HAP-1 (cell line): ENCODE measurements at places on chromosomes 16 and 17.

DNA sequence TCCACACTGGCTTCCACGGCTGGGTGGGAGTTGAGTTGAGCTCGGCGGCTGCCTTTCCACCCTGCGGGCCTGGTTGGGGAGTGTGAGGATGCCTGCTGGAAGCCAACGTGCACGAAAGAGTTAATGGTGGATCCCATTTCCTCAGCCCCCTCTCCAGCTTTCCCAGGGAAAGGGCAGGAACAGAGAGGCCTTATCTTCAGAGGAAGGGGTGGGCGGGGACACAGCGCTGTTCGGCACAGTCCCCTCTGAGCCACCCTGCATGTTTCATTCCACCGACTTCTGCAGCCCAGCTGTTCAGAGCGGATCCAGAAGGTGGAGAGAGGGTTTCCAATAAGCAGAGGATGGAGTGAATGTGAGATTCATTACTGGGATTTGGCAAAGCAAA is 295.3 kb downstream of the SEC14L1 start:
- DNase-seq, result no peak

- no peak for DNase-seq
These were observed 80.7 kb downstream of the RAB11FIP4 start for GRCh38 chr17:31472137-31472536.

DNA sequence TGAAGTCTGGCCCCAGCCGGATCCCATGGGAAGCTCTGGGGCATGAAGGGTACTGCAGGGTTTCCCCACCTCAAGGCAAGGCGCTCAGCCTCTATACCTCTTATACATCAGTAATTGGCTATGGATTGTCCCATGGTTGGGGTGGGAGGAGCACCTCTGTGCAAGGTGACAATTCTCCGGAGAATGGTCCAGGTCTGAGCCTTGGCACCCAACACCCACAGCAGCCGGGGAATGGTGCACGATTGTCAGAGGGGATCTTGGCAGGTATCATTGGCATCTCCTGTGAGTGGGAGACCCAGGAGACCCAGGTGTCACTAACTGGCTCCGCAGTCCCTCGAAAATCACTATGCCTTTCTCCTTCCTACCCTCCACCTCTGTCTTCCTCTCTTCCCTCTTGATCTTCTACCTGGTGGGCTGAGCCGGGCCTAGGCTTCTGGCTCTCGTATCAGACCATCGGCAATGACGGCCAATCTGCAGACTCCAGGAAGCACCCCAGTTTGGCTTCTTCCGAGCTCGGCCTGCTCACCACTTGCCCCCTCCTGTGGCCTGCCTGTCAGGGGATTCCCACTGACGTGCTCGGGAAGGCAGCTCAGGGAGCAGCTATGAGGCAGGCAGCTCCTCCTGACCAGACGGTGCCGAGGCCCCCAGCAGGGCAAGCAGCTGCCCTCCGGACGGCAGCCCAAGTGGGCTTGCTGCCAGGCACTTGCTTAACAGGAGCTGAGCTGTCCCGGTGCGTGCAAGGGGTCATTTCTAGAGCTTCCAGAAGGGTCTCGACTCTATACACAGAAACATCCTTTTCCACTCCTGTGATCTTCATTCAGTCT is 10.0 kb upstream of the CALB2 start:
- no peak for DNase-seq

DNA sequence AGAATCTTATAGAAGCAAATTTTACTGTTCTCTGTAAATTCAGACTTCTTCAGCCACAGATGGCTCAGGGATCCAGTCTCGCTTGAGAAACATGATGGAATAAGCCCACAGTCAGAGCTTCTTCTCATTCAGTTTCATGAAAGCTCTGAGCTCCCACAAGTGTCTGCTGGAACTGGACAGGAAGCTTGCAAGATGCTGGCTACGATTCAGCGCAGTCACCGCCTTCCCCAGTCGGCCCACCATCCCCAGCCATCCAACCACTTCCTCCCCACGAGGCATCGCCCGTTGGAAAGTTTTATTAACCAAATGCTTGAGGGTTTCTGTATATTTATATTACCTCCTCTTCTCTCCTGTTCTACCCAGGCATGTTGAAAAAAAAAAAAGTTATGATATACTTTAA is 171.7 kb downstream of the ZFHX3 start:
- DNase-seq, result no peak

DNA sequence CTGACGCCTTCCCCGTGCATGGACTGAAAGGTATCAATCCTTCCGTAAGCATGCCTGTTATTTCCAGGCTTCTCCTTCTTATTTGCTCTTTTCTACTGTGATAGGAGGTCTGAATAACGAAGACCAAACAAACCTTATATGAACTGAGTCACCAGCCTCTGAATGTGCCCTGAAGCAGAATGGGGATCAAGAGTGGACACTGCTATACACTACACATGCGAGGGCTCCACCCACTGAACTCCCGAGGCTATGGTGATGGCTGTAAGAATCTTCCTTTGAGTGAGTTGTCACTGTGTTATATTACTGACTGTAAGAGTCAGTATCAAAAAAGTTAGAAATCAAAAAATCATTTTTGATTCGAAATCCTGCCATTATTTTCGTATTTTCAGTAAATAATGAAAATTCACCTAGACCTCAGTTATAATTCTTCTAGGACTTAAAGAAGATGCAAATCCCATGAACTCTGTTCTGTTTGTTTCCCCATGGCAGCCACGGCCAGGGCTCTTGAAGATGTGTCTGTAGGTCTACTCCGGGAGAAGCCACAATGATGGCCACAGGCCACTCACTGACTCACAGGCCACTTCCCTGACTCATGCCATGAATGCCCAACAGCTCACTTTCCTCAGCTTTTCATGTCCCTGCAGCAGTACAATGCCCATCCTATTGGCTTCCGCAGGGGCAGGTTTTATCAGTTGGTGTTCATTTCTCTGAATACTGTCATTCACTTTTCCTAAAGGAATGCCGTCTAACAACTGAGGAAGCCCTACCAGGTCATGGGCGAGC is 54.7 kb downstream of the ZZEF1 start:
- DNase-seq, result no peak

DNA sequence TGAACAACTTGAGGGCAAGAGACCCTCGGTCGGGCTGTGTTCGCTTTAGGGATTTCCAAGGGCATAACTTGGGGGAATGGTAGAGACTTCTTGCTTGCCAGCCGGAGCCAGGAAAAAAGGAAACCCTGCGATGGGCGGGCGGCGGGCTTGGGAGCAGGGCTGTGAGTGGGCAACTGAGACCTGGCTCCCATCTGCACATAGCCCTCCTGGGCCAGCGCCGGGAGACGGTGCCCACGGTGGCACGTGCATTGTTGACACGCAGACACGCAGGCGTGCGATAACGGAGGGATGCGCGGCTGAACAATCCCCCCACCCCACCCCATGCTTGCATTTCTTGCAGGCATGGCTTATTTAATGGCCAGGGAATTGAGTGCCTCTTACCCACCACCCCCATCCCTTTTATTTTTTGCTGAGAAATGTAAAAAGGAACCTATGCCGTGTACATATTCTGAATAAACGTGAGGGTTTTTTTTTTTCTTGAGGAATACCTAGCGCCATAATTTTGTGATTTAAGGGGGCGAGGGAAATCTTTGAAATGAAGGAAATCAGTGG is 17.1 kb upstream of the ZFHX3 start:
- DNase-seq, result no peak

DNA sequence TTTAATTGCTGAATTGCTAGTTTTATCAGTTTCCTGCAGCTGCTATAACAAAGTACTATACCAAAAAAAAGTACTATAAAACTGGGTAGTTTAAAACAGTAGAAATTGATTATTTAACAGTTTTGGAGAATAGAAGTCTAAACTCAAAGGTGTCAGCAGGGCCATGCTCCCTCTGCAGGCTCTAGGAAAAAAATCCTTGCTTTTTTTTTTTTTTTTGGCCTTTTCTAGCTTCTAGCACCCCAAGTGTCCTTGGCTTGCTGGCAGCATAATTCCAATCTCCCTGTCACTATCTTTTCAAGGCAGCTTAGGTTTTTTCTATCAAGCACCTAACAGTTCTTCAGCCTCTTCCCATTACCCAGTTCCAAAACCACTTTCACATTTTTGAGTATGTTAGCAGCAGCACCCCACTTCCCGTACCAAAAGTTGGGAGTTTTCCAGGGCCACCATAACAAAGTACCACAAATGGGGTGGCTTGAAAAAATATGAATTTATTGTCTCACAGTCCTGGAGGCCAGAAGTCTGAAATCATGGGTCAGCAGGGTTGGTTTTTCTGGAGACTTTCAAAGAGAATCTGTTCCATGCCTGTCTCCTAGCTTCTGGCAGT is 37.4 kb downstream of the BPTF start:
- DNase-seq, result no peak

GRCh38 chr17:34285286-34285792 is at the start of gene CCL11:
Gene CCL11, plus strand, starts transcription at chr17:34285742. Its CDS starts 67 bp downstream, at chr17:34285809.
- no peak for DNase-seq

GRCh38 chr16:20868890-20869289 is 31.3 kb downstream of the DCUN1D3 start:
- DNase-seq, result no peak

- DNase-seq, result no peak
These were observed 64.5 kb downstream of the ASIC2 start for GRCh38 chr17:33228548-33228947.

- DNase-seq, result no peak
These were observed 223.0 kb downstream of the NTN1 start for GRCh38 chr17:9244066-9245052.

GRCh38 chr17:80729761-80730160 is 185.1 kb downstream of the RPTOR start:
- DNase-seq, result no peak

GRCh38 chr17:30520436-30520835 is 43.2 kb downstream of the GOSR1 start:
- DNase-seq, result no peak

GRCh38 chr17:59431601-59432000 is 100.1 kb downstream of the YPEL2 start:
- DNase-seq, result no peak

- DNase-seq, result peak; percentile 83
These were observed at the start of gene NATD1 for GRCh38 chr17:21252796-21253645. Gene NATD1, minus strand, starts transcription at chr17:21253410. Its CDS starts 146 bp downstream, at chr17:21253264.

GRCh38 chr17:67443931-67444595 is 67.0 kb downstream of the PITPNC1 start:
- DNase-seq, result peak; percentile 55

- no peak for DNase-seq
These were observed 591 bp upstream of the TNFSF13 start for GRCh38 chr17:7557775-7558543.

DNA sequence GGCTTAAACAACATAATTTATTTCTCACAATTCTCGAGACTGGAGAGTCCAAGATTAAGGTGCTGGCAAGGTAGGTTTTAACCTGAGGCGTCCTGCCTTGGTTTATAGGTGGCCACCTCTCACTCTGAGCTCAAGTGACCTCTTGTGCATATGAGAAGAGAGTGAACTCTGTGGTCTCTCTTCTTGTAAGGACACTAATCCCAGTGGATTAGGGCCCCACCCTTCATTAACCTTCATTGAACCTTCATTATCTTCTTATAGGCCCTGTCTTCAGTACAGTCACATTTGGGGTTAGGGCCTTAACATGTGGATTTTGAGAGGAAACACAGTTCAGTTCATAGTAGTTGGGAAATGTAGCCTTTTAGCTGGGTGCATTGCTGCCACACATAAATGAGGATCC is 57.1 kb downstream of the MAP2K4 start:
- DNase-seq, result no peak

- no peak for DNase-seq
These were observed at the start of gene ZG16 for GRCh38 chr16:29777576-29778350. Gene ZG16, plus strand, starts transcription at chr16:29778256. Its CDS starts 1,011 bp downstream, at chr16:29779267.

DNA sequence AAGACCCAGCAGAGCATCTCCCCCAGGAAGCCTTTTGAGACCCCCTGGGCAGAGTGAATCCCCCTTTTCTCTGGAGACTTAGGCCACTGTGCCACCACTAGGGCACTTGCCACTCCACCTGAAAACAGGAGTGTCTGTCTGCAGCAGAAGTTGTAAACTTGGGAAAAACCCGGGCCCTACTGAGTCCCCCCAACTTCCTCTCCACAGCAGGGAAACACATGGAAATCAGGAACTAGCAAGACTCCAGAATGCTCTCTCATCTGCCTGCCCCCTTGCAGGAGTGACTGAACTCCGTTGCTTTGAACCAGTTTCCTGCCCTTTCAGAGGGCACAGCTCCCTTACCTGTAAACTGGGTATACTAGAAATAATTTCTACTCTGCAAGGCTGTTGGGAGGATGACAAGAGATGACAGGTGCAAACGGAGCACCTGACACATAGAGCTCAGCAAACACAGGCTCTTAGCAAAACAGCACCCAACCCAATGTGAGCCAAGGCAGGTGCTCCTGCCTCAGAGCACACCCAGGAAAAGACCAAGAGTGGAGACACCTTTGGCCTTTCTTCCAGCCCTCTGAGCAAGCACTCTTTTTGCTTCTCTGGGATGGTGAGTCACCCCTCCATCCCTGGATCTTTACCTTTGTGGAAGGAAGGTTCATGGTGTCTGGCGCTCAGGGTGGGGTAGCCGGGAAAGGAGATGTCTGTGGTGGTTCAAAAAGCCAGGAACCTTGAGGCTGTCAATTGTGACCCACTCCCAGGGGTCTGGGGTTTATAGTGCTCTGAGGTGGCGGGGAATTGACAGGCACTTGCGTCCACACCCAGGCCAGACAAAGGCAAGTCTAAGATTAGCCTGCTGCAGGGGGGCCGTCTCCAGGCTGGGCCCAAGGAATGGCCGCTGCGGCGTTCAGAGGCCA is at the start of gene HCRT:
Gene HCRT (minus strand): TSS at position 740 of the 908 bp plus-strand sequence. CDS start 87 bp downstream, at position 653.
- no peak for DNase-seq

DNA sequence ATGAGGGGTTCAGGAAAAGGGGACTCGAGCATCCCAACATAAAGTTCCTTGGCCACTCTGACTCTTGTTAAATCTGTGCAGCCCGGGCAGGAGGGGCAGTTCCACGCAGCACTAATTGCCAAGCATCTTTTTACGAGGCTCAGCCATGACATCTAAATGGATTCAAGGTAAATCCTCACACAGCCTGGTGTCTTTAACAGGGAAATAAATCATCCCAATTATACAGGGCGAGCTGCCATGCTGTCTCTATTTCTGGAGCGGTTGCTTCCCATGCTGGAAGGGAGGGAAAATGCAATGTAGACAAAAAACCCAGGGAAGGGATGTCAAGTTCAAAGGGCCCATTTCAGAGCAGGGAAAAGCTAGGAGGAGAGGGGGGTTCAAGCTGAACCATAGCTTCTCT is 110.0 kb downstream of the GAS7 start:
- DNase-seq, result no peak

DNA sequence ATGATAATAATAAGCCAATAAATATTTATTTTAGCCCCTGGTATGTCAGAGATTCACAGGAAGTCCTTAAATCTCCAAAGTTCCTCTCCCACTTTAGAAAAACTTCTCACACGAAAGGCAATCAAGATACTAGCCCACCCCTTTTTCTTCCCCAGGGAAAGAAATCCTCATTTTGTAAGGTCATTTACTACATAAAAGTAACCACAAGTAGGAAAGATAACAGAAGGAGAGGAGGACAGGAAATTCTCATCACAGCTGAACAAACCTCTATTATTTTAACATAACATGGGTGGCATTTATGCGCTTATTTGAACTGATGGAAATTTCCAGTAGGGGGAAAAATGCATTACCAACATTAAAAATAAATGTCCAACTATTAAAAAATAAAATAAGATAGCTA is 3.4 kb downstream of the FAM222B start:
- no peak for DNase-seq

- DNase-seq, result peak; percentile 65
These were observed 19.6 kb upstream of the KANSL1 start for GRCh38 chr17:46212634-46213435.
